Thoracic aorta (tissue), 2 donors: ENCODE measurements at places on chromosomes 12 and 14. TPM values are rescaled to one million over a fixed set of nuclear protein-coding genes. Genes with fewer than 3 reads are reported as not detected.

C1QL4 gene
- not detected for total RNA-seq

GNB3 gene
- total RNA-seq = 9.3 TPM

AMIGO2 gene
- total RNA-seq = 32.1 TPM

KRT7 gene
- total RNA-seq = 105 TPM

DNA sequence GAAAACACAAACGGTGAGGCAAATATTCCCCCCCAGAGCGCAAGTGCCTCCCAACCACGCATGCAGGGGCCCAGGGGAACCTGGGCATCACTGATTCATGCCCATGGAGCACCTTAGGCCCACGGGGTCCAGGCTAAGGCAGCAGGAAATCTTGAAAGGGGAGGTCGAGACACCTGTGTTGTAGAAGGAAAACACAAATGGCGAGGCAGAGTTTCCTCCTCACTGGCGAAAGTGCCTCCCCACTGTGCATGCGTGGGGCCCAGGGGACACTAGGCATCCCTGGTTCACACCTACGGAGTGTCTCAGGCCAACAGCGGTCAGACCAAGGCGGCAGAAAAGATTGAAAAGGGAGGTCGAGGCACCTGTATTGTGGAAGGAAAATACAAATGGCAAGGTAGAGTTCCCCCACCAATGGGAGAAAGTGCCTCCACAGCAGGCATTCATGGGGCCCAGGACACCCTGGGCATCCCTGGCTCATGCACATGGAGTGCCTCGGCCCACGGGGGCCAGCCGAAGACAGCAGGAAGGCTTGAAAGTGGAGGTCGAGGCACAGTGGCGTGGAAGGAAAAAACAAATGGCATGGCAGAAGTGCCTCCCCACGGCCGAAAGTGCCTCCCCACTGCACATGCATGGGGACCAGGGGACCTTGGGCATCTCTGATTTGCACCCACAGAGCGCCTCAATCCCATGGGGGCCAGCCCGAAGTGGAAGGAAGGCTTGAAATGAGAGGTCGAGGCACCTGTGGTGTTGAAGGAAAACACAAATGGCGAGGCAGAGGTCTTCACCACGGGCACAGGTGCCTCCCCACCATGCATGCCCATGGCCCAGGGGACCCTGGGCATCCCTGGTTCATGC lies 368.8 kb downstream of the ALG10 start:
- H3K4me1 ChIP-seq = no peaks in the 10 kb centered on the region
- no peak overlapping the region for H3K4me3 ChIP-seq
- no peaks in the 10 kb centered on the region for H3K36me3 ChIP-seq
- no peak overlapping the region for H3K27ac ChIP-seq

- H3K4me1 ChIP-seq = no peaks in the 10 kb centered on the region
- no peak overlapping the region for H3K4me3 ChIP-seq
- DNase-seq = no peak
Observed at GRCh38 chr14:64423987-64424386, 35.8 kb downstream of the MTHFD1 start.

DNA sequence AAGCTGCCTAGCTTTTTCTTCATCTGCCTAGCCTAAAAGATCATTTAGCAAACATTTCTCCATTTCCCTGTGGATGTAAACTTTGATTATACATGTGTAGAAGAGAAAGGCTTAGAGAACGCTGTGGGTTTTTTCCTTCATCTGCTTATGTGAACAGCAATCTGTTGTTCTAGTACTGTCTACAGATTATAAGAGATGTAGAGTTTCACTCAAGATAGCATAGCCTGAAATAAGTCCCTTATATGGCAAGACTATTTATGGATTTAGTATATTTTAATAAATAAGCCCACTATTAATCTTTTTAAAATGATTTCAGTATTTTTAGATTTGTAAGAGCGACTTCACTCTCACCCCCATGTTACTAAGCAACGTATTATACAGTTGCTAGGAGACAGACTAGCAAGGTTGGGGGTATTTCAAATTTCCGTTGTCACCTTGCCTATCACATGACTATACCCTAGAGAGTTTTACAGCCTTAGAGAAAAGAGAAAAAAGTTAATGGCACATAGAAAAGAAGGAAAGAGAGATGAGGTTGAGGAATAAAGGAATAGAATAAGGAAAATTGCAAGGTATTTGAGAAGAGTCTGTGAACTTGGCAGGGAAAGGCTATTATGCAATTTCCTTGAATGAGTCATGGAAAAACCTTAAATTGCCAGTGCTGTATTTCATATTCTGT lies 12.2 kb upstream of the TUBA1A start:
- H3K4me3 ChIP-seq = peak overlapping the region; percentile 55
- peak overlapping the region; percentile 68 for H3K27ac ChIP-seq
- no peaks in the 10 kb centered on the region for H3K27me3 ChIP-seq

GRCh38 chr12:76446090-76446489 lies 97.9 kb upstream of the BBS10 start:
- H3K27me3 ChIP-seq = no peaks in the 10 kb centered on the region
- no peak for DNase-seq
- H3K36me3 ChIP-seq = no peaks in the 10 kb centered on the region
- H3K4me3 ChIP-seq = no peak overlapping the region
- H3K4me1 ChIP-seq = peaks cover 8% of the 10 kb centered on the region

DNA sequence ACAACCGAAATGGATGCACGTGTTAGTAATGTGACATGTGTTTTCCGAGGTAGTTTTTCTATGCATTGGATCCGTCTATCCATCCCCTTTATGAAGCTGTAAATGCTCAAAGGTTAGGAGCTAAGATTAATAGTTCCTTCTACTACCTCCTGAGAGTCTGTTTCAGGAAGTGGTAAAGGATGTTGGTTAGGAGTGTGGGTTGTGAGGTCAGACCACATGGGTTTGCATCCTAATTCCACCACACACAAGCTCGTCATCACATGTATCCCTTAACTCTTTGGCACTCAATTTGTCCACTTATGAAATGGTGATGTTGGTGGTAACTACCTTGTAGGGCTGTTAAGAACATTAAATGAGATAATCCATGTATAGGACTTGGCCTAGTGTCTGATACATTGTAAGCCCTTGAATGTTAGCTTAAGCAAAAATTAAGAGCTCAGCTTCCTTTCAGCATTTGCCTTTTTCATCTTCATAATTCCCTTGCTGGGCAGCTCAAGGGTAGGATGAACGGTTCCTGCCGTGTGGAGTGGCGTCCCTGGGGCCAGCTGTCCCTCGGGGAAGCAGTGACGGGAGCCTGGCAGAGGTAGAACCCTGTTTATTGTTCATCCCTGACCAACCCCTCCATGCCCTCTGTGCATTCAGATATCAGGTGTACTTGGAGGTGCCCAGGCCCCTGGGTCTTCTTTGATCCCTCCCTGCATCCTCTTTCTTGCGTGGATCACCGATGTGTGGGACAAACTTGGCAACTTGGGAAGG lies 52.3 kb downstream of the TSPAN9 start:
- H3K4me3 ChIP-seq = peak overlapping the region; percentile 52
- peaks cover 43% of the 10 kb centered on the region for H3K4me1 ChIP-seq
- DNase-seq = no peak
- H3K27ac ChIP-seq = peak overlapping the region; percentile 67
- H3K27me3 ChIP-seq = no peaks in the 10 kb centered on the region

DNA sequence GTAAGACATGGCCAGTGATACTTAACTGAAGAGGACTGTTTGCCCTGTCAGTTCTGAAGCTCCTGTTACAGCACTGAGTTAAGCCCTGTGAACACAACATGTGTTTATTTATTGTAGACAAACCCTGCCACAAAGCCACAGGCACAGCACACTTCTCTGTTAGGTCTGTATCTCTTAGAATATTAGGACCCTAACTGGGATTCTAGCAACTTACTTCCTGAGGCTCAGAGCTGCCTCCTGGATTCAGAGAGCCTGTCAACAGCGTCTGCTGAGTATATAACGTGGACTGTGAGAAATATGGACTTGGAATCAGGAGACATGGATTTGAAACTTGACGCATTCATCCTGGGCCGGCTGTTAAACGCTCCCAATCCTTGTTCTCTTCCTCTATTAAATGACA lies 135.0 kb upstream of the HIF1A start:
- H3K4me3 ChIP-seq = no peak overlapping the region
- no peak overlapping the region for H3K27ac ChIP-seq
- H3K4me1 ChIP-seq = peaks cover 31% of the 10 kb centered on the region
- no peaks in the 10 kb centered on the region for H3K27me3 ChIP-seq

- H3K4me1 ChIP-seq = no peaks in the 10 kb centered on the region
- no peaks in the 10 kb centered on the region for H3K27me3 ChIP-seq
- H3K4me3 ChIP-seq = no peak overlapping the region
- no peaks in the 10 kb centered on the region for H3K36me3 ChIP-seq
- no peak overlapping the region for H3K27ac ChIP-seq
Observed at GRCh38 chr14:21320913-21321312, 41.0 kb downstream of the RPGRIP1 start.

DNA sequence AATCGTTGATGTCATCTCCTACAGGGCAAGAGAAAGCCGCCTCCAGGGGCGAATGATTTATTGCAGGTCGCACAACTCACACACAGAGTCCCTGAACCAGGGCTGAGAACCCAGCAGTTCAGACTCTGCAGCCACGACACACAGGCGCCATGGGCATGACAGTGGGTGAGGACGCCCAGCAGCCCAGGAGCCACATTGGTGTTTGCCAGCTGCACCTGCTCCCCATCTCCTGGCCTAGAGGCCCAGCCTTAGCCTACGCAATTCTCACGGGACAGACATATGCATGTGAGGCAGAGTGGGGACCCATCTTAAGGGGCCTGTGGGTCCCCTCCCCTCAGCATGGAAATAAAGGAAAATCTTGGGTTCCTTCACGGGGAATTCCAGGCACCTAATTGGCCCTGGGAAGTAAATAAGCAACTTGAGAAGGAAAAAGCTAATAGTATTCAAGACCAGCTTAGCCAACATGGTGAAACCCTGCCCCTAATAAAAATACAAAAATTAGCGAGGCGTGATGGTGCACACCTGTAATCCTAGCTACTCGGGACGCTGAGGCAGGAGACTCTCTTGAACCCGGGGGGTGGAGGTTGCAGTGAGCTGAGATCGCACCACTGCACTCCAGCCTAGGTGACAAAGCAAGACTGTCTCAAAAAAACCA lies 69.3 kb downstream of the RIMBP2 start:
- H3K36me3 ChIP-seq = no peaks in the 10 kb centered on the region
- H3K4me1 ChIP-seq = no peaks in the 10 kb centered on the region
- H3K27ac ChIP-seq = no peak overlapping the region
- no peaks in the 10 kb centered on the region for H3K27me3 ChIP-seq
- DNase-seq = no peak

GRCh38 chr12:132430838-132431774 lies 58.8 kb upstream of the FBRSL1 start:
- H3K4me1 ChIP-seq = no peaks in the 10 kb centered on the region
- no peak for DNase-seq
- H3K36me3 ChIP-seq = no peaks in the 10 kb centered on the region
- no peaks in the 10 kb centered on the region for H3K27me3 ChIP-seq

DNA sequence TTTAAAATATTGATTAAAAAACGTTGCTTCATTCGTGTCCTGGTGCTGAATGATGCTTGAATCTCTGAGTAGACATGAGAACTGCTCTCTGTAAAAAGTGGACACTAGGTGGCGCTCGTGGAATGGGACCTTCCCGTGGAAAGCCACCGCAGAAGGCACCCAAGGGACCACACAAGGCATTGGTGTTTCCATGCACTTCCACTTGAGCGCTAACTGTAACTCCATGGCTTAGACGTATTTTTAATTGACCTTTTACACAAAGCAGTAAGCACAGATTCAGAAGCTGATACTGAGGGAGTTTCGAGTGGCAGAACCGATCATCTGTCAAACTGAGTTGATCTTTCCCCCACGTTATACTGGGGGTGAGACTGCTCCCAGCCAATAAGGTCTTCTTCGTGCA lies 135.3 kb downstream of the PRKCH start:
- DNase-seq = peak; percentile 66
- no peak overlapping the region for H3K4me3 ChIP-seq
- H3K36me3 ChIP-seq = no peaks in the 10 kb centered on the region
- no peaks in the 10 kb centered on the region for H3K27me3 ChIP-seq
- H3K4me1 ChIP-seq = no peaks in the 10 kb centered on the region

- no peaks in the 10 kb centered on the region for H3K27me3 ChIP-seq
- no peak for DNase-seq
- H3K4me3 ChIP-seq = no peak overlapping the region
- H3K27ac ChIP-seq = no peak overlapping the region
- H3K4me1 ChIP-seq = no peaks in the 10 kb centered on the region
Observed at GRCh38 chr14:45201905-45202304, 51.1 kb downstream of the MIS18BP1 start.

DNA sequence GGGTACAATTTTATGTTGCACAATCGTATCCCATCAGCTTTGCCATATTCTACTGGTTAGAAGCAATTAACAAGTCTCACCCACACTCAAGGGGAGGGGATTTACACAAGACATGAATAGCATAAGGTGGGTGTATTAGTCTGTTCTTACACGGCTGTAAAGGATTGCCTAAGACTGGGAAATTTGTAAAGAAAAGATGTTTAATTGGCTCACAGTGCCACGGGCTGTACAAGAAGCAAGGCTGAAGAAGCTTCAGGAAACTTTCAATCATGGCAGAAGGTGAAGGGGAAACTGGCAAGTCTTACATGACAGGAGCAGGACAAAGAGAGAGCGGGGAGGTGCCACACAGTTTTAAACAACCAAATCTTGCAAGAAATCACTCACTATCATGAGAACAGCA lies 231.8 kb upstream of the AMIGO2 start:
- no peak overlapping the region for H3K27ac ChIP-seq
- H3K36me3 ChIP-seq = no peaks in the 10 kb centered on the region
- no peak for DNase-seq
- H3K4me1 ChIP-seq = peaks cover under 1% of the 10 kb centered on the region
- no peak overlapping the region for H3K4me3 ChIP-seq

GRCh38 chr14:24392325-24393091 lies 6.3 kb upstream of the NYNRIN start:
- H3K27ac ChIP-seq = no peak overlapping the region
- no peaks in the 10 kb centered on the region for H3K27me3 ChIP-seq
- H3K4me3 ChIP-seq = no peak overlapping the region
- H3K36me3 ChIP-seq = no peaks in the 10 kb centered on the region

DNA sequence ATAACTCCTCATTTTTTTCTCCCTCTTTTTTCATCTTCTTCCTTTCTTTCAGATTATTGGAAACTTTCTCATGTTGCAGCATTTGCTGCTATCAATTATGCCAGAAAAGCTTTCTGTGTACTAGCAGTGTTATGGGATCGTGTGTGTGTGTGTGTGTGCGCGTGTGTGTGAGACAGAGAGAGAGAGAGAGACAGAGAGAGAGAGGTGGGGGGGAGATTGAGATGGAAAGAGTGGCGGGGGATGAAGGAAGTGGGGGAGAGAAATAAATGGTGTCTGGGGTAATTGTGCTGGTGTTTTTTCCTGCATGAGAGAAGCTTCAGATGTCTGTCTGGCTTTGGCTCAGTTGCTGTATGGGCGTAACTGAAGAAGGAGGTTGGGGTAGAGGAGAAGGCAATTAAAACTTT lies 268.9 kb downstream of the RAD51B start:
- no peak overlapping the region for H3K4me3 ChIP-seq
- no peaks in the 10 kb centered on the region for H3K27me3 ChIP-seq
- H3K36me3 ChIP-seq = no peaks in the 10 kb centered on the region
- no peak overlapping the region for H3K27ac ChIP-seq
- no peak for DNase-seq

DNA sequence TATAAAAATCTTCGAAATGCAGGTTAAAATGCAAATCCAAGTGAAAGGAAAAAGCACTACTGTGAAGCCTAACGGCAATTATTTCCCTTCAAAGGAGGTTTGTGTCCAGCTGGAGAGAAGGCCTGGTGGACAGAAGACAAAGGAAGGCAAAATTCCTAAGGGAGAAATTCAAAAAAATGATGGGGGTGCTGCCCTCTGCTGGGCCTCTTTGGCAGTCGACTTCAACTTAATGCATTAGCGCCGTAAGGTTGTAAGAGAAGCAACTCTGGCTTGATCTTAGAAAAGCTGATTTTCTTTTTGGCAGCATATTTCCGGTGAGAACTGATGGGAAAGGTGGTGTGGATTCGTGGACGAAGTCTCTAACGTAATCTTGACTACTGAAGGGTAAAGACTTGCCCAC lies 34.3 kb upstream of the CHFR start:
- no peak overlapping the region for H3K27ac ChIP-seq
- H3K4me1 ChIP-seq = no peaks in the 10 kb centered on the region
- no peaks in the 10 kb centered on the region for H3K27me3 ChIP-seq
- H3K4me3 ChIP-seq = no peak overlapping the region
